SW480 (cell line): ENCODE measurements at places on chromosomes 3 and 15.
A peak's percentile ranks its signal among the peaks of the same experiment; 100 is the strongest.

- DNase-seq: no peak
Observed at GRCh38 chr3:37489355-37489754, 315.0 kb upstream of the LRRFIP2 start.

- no peak for DNase-seq
Observed at GRCh38 chr15:66897971-66898370, 167.4 kb upstream of the SMAD3 start.

DNA sequence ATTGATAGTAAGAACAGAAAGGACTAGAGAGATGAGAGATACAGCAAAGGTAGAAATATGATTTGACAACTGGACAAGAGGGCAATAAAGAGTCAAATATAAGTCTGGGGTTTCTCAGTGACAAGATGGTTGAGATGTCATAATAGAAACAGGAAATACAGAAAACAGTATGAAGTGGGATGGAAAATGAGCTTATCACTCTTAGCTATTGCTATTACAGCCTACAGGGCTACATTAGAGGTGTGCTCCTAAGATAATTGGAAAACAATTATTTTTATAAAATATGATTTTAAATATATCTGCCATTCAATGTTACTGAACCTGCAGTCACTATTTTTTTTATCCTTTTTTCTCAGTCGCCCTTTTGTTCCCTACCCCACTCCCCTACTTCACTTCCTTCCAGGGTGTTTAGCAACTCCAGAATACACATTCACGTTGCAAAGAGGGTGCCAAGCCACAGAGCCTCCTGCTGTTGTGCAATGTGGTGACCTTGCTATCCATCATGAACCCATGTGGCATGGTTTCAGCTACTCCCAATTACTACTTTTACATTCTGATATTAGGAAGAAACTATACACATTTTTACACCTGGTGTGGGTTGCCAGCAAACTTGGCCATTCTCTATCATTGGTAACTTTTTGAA, 6.0 kb downstream of the NRG4 start:
- no peak for DNase-seq

- DNase-seq: peak; percentile 95
Observed at GRCh38 chr3:14290631-14291385, 111.6 kb upstream of the SLC6A6 start.

DNA sequence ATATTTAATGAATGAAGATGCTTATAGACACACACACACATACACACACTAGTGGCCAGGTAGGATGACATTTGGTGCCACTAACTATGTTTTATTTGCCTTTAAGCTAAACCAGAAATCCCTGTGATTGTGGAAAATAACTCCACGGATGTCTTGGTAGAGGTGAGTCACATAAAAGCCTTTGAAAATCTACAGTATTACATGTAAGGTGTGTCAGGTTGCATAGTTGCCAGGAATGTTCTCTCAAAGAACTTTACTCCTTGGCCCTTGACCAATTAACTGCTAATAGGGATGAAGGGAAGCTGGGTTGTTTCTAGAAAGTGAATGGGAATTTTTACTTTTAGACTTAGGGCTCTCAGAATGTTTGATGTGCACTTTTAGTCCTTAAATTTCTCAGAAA, 9.9 kb downstream of the ZBED2 start:
- peak; percentile 78 for DNase-seq

DNA sequence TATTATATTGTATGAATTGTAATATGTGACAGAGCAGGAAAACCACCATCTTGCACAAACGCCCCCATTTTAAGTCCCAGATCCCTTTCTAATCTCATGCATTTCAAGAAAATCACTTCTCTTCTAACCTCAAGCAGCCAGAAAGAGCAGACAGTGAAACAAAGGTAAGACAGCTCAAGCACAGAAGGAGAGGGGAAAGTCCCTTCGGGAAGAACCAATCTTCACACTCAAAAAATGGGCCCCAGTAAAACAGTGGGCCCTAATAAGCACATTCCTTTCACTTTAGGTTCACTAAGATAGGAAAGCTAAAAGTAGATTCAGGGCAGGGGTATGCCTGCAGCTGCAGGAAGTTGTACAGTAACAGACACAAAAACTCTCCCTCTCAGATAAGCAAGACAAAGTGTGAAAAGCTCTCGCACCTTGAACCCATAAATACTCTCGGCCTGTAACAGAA, 1268.7 kb downstream of the SI start:
- DNase-seq: no peak

GRCh38 chr3:64667887-64668581, 19.8 kb downstream of the ADAMTS9 start:
- no peak for DNase-seq

DNA sequence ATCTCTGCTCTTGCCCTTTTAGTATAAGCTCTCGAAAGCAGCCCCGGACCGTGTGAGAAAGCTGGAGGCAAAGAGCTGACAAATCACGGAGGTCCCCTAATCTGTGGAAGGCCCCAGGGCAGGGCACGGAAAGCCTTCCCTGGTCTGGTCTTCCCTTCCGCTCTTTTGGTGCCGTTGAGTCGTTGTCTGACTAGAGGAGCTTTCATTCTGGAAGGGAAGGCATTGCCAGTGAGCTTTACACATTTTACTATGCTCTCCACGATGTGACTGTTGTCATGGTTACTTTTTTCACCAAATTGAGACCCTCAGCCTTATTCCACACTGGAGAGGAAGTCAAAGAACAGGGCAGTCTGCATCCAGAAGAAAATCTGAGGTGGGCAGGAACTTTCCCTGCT, 71.7 kb downstream of the CYP19A1 start:
- no peak for DNase-seq

DNA sequence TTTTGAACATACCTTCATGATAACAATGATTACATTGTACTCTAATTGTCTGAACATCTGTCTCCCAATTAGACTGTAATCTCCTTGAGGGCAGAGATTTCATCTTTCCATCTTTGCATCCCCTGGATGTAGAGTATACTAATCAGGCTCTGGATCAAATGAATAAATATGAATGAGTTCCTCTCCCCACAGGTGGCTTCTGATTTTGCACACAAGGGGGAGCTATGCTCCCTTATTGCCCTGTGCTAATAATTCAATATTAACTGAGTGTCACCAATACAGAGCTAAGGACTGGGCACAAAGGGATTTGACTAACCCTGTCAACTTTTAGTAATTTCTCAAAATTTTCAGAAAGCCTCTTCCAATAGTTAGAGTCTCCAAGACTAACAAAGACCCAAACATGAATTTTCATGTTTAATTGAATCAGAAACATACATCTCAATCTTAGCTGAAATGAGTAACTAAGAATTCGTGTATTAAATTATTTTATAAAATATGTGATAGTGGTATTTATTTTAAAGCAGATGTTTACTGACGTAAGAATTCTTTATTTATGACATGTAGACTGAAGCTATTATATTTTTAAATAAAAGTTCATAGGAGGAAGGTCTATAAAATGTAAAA, 3.0 kb downstream of the DUOXA1 start:
- DNase-seq: peak; percentile 26

DNA sequence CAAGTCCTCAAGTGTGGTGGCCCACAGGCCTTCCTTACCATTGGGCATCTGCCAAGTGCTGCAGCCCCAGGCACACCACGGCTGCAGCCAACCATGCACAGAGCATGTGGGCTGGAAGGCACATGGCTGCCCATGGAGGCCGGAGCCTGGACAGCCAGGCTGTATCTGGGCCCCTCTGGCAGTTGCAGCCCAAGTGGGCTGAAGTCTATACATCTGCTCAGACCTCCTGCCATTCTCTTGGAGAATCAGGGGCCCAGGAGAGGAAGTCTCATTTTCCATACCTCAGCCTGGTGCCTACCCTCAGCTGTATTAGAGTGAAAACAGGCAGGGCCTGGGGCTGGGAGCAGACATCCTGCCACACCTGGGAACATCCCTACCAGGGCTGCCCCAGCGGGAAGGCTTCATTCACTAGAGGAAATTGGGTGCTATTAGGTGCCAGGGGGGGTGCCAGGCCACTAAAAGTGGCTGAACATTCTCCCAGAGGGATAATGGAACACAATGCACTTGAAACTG, 48.0 kb upstream of the SLCO2A1 start:
- DNase-seq: no peak

GRCh38 chr3:194382892-194383223, 13.3 kb upstream of the LRRC15 start:
- DNase-seq: no peak

- DNase-seq: no peak
Observed at GRCh38 chr15:43244092-43244491, 22.6 kb downstream of the TGM5 start.

DNA sequence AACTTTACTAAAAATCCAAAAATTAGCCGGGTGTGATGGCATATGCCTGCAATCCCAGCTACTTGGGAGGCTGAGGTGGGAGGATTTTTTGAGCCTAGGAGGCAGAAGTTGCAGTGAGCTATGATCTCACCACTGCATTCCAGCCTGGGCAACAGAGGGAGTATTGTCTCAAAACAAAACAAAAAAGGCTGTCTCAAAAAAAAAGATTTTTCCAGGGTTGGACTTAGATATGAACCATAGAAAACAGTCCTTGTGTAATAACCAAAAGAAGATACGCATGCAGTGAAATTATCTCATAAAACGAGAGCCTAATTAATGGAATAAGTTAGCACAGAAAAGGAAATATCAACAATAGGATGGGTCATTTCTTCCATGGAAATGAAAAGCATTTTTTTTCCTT, 320.4 kb upstream of the RASGRP1 start:
- no peak for DNase-seq
